ENCODE measurements at places on chromosomes 1 and 21.
A peak's percentile ranks its signal among the peaks of the same experiment; 100 is the strongest.

GRCh38 chr1:27863538-27863915 lies 8.8 kb upstream of the THEMIS2 start:
- DNase-seq, result no peak

DNA sequence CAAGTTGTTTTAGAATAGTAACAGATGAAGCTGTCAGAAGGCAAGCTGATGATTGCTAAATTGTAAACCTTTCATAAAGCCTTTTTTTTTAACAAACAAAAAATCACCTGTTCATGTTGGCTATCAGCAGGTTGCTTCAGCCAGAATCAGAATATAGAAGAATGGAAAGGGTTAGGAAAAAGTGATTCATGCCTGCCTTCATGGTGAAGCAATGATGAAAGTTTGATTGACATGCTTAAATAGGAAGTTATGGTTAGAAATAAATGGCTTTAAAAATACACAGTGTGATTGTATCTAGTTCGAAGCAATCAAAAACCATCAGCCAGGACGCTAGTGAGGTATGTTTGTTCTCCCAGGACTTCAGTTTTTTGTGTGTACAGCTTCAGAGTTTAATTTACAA lies 37.9 kb downstream of the GABPA start:
- no peak for DNase-seq

GRCh38 chr1:7516341-7516740 lies 254.8 kb upstream of the VAMP3 start:
- no peak for DNase-seq

- DNase-seq, result no peak
Observed at GRCh38 chr1:153546371-153546770, 765 bp upstream of the S100A4 start.

GRCh38 chr1:65425697-65426096 lies 5.2 kb downstream of the LEPR start:
- DNase-seq, result no peak

DNA sequence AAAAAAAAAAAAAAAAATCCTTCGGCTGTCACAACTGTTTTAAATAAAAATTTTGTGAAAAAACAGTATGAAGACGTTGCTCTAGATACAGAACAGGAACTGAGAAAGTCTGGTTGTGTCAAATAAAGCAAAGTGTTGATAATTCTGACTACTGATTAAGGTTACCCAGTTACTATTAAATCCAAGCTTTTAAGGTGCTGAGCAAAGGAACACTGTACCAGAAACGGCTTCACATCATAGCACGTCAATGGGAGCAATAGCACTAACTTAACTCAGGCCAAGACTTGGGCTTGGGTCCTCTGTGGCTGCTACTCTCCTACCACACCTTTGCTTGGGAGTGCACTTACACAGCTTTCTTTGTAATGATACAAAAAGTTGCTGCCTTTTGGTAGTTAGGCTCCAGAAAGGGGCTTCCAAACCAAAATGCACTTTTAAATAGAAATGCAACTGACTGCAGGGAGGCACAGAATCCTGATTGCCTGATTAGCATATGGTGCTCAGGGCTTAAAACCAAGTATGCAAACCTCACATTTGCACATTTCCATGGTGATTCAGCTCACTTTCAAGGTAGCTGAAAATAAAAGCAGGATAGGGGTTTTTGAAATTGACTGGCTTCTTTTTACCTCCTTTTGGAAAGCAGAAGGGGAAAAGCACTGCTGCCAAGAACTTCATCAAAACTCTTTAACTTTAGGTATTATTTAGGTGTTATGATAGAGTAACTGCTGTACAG lies 6.3 kb downstream of the MCL1 start:
- no peak for DNase-seq

GRCh38 chr1:16349847-16350406 lies 2.4 kb downstream of the FBXO42 start:
- DNase-seq, result no peak

DNA sequence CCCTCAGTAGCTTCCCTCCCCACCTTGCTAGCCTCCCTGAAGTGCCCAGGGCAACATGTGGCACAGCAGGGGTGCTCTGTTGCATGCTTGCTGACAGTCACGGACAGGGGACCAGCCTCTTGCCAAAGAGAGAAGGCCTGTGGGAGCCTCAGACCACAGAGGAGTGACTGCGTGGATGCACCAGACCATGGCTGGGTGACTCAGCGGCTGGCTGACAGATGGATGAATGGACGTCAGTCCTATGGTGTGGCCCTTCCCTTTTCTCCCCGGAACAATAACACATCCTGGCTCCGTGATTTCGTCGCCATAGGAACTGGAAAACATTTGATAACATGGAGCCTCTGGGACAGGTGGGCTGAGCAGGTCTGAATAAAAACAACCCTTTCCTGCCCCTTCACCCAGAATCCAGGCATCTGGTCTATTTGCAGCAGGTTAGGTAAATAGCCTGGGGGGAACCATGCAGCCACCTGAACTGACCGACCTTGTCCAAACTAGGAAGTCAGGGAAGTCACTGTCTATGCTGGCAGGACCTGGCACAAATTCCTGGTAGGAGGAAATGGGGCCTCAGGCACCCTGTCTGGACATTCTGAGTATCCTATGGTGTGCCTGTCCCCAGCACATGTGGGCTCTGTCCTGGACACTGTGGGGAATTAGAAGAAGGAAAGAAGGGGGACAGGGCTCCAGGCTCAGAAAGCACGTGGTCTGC lies 53.3 kb downstream of the NENF start:
- peak; percentile 65 for DNase-seq

- DNase-seq, result no peak
Observed at GRCh38 chr1:209866201-209866600, 38.4 kb downstream of the UTP25 start.

DNA sequence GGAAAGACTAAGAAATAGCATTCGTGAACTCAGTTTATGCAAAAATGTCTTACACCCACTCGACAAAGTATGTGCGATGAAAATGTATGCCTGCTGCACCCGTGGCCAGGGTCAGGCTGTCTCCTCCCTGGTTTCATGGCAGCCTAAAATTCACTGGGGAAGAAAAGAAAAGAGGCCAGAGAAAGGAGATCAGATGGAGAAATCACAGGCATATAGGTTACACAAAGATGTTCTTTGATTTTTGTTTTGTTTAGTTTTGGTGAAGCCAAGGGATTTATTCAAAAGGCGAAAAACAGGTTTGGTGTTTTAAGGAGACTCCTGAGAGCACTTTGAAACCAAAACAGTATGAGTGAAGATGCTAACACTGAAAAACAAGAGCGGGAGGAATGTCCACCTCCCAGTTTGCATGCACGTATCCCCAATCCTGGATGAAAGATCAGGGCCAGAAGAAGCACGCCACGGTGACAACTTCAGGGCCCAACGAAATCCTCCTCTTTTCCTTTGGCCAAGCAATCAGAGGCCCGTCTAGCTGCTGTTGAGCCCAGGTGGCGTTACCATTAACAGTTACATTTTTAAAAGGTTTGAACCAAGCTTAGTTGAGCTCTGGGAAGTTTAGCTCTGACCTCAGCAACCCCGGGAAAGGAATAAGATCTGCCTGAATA lies 992 bp upstream of the SSX2IP start:
- no peak for DNase-seq

DNA sequence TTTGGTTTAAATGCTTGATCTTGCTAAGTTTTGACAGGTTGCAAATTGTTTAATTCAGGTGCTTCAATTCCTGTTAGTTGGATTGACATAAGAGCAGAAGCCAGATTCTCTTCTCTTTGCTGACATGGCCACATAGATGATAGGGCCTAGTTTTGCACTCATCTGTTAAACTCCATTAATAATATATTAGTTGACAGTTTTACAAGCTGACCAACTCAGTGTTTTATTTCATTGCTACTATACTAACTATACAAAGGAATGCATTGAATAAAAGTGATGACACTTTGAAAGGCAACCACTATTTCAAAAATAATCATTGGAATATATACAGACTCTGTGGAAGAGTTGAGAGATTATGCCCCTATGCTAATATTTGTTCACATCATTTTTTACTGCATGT lies 255.6 kb upstream of the DPYD start:
- DNase-seq, result no peak

DNA sequence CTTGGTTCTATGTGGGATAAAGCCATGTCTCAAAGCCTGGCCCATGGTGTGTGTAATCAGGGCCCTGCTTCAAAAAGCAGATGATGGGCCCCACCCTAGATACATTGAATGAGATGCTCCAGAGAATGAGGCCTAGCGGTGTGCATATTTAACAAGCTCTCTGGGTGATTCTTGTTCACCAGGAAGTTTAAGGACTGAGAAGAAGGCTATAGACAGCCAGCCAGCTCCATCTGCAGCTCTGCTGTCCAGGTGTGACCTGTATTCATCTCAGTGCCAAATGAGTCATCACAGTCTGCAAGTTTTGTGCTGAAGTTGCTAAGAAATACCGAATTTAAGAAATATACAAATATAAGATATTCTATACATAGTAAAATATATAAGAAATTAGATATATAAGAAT lies 182.0 kb upstream of the RUNX1 start:
- DNase-seq, result no peak

DNA sequence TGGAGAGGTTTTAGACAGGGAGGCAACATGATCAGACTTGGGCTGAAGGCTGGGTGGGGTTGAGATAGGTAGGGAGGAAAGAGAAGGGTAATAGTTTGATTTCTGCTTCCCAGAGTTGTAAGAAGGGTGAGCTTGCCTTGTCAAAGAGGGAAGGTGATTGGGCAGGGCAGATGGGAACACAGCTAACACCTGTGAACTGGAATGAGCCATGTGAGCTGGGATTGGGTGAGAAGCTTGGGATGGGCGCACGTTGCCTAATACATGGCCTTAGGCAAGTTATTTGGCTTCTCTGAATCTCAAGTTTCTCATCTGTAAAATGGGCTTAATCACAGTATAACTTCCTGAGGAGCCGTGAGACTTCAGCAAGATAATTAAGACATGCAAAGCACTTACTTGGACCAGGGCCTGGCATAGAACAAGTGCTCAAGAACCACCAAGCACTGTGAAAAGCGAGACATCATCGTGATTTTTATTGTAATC lies 33.8 kb upstream of the ID3 start:
- no peak for DNase-seq

GRCh38 chr1:179817789-179818188 lies 59.8 kb downstream of the TOR1AIP2 start:
- DNase-seq, result peak; percentile 76

DNA sequence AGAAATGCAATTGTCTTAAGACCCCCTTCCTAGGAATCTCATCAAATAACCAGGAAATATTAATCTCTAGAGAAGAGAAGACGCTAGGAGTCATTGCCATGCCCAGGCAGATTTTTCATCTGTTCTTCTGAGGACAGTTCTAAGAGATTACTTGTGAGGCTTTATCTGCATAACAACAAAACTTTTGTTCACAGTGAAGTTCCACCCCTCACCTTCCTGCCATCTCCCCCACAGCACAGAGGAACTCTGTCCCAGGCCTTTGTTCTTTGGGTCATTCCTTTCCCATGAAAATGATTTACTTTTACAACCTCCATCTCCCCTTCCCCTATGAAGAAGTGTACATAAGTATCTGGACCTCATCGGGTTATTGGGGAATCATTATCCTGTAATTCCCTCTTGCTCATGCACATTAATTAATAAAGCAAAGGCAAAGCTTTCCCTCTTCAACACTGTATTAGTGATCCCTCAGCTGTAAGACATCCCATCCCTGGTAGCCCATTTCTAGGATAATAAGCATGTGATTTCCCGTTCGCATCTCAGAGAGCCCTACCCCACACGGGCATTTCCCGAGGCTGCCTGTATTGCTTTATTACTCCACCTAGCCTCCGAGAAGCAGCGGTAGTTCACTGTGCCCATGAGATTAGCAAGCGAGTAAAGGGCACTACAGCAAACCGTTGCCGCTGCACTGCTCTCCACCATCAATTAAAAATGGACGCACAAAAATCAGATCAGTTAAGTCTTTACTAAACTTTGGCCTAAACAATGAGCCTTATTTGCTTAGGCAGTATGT lies 384.4 kb upstream of the CAMK1G start:
- DNase-seq, result no peak

- DNase-seq, result no peak
Observed at GRCh38 chr1:216303690-216304089, 119.6 kb downstream of the USH2A start.

DNA sequence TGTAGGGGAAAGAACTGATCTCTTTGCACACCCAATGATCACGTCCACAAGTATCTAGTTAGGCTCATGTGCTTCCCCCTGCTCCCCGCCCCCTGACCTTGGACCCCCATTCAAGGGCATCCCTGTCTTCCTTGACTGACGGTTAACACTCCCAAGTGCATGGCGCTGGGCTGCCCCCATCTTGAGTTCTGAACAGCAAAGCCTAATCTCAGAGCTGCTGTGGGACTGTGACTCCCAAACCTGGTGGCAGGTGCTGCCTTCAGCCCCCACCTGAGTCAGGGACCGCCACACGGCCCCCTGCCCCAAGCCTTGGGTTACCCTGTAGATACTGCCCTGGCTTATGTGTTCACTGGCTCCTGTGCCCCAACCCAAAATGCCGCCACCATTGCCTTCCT lies 925 bp downstream of the TNNI1 start:
- no peak for DNase-seq

- no peak for DNase-seq
Observed at GRCh38 chr1:167747988-167748387, 26.2 kb downstream of the MPZL1 start.

GRCh38 chr1:234396871-234397270 lies 23.6 kb downstream of the COA6 start:
- no peak for DNase-seq

DNA sequence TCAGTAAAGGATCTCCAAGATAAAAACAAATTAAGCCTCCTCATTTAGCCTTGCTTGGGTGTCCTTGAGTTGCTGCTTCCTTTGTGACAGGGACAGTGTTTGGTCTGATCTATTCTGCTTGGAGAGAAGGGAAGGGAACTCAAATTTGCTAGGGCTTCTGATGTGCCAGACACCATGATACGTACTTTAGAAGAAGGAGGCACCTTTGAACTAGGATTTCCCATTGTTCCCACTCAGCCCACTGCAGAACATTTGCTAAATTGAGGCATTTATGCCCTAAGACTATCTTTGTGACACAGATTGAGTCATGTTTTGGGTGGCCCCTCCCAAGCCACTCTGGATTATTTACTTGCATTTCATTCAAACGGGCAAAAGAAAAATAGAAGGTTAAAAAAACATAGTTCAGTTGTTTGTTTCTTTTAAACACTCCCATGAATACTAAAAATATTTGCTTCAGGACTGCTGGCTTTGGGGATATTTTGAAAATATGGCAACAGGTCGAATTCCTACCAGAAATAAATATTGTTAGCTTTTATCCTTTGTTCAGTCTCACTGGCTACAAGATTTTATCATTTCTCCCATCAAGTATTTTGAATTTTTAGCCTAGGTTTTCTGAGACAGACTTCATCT lies 81.9 kb upstream of the WLS start:
- DNase-seq, result no peak

DNA sequence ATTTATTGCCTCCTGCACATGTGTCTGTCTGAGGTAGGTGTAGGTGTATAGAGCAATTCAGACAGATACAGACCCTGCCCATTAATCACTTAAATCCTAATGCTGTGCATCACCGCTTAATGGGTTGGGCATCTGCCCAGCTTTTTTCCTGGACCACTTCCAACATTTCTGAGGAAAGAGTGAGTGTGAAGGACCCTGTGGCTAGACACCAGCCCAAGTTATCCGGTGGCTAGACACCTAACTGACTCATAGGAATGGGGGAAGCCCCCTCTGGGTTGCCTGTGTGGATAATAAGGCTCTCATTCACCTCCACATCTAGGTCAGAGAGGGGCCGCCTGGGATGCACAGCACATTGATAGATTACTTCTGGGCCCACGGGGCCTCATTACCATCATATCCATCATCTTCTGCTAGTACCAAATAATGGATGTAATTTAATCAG lies 121.1 kb upstream of the RAVER2 start:
- no peak for DNase-seq
